Fibroblast of skin of right quadriceps (primary cell): ENCODE measurements at places on chromosomes 4 and X.

DNA sequence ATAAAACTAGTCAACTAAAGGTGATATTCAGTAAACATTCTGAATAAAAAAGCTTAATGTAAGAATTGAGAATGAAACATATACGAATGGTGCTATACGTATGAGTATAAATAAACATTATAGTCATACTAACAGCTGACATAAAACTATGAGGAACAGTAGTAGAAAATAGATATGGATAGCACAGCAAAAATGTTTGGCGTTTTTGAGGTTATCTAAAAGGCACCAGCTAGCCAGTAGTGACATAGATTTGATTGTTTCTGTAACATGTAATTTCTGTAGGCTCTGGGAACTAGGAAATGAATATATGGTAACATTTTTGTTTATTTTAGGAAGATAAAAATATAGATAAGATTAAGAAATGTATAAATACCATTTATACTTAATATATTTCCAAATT lies 69.3 kb downstream of the SNX25 start:
- DNase-seq: no peak

GRCh38 chrX:1582686-1583437 lies 8.5 kb upstream of the AKAP17A start:
- DNase-seq: no peak

- DNase-seq: no peak
Measured at GRCh38 chr4:129623233-129623875, 527.4 kb downstream of the C4orf33 start.

- peak; percentile 52 for DNase-seq
Measured at GRCh38 chr4:4689694-4690440, 148.0 kb upstream of the STX18 start.

- no peak for DNase-seq
Measured at GRCh38 chr4:7974425-7974824, 34.8 kb upstream of the AFAP1 start.

DNA sequence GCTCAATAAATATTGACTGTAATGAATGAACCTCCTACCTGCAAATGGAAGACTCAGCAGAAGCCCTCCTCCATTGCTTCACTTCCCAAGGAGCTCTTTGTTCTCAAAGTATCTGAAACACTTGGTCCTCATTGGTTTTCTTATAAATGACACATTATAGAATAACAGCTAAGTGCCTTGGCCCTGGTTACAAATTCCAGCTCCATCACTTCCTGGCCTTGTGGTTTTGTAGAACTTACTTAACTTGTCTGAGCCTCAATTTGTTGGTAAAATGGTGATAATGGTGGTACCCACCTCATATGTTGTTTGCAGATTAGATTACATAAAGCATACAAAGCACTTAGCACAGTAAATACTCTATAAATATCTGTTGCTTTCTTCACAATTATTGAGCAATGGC lies 25.2 kb upstream of the SMIM20 start:
- peak; percentile 32 for DNase-seq

DNA sequence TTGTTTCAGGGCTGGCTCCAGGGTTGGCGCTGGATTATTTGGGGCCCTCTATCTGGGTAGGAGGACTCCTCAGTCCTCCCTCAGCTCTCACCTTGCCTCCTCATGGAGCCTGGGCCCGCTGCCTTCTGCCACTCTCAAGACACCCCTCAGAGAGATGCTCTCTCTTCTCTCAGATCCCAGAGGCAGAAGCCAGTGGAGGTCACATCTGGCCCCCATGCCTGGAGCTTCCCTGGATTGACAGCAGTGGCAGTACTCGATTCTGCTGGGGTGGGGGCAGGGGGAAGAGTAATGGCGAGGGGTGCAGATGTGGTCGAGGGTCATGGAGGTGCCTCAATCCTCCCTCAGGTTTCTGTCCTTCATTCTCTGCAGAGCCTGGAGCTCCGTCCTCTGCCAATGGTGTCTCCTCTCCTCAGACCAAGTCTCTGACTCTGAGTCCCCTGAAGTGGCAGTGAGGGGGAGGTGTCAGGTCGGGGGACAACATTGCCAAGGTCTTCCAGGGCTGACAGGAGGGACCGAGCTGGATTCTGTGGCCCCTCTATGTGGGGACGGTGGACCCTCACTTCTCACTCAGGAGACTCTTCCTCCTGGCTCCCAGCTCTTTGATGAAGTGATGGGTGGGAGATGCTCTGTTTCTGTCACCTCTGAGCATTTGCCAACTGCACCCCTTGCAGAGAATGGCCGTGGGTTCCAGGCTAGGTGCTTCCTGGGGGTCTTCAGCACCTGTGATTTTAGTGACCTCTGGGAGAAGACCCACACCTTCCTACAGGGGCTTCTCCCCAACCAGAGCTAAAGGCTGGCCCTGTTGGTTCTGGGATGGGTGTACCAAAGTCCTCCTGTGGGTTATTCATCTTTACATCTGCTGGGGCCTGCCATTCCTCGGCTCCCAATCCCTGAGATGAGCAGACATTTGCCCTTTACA lies 10.9 kb upstream of the HSFX1 start:
- no peak for DNase-seq

DNA sequence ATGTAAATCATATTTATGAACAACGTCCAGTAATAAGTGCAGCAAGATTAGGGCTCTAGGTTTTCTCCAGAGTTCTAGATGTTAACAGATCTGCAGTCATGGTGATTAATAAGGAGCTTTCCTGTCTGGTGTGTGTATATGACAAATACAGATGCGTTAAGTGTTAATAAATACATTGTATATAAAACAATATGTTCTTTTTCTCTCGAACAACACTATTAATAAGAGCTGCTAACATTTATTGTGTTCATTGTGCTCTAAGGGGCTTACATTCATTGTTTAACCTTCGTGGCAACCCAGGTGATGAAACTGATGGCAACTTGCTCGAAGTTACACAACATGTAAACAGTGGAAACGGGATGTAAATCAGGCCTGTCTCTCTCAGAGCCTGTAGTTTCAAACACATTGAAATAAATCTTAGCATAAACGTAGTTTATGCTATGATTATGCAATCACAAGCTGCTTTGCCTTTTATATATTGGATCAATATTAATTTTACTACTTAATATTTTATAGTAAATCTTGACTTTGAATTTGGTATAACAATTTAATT lies 547 bp upstream of the CLGN start:
- DNase-seq: peak; percentile 23

DNA sequence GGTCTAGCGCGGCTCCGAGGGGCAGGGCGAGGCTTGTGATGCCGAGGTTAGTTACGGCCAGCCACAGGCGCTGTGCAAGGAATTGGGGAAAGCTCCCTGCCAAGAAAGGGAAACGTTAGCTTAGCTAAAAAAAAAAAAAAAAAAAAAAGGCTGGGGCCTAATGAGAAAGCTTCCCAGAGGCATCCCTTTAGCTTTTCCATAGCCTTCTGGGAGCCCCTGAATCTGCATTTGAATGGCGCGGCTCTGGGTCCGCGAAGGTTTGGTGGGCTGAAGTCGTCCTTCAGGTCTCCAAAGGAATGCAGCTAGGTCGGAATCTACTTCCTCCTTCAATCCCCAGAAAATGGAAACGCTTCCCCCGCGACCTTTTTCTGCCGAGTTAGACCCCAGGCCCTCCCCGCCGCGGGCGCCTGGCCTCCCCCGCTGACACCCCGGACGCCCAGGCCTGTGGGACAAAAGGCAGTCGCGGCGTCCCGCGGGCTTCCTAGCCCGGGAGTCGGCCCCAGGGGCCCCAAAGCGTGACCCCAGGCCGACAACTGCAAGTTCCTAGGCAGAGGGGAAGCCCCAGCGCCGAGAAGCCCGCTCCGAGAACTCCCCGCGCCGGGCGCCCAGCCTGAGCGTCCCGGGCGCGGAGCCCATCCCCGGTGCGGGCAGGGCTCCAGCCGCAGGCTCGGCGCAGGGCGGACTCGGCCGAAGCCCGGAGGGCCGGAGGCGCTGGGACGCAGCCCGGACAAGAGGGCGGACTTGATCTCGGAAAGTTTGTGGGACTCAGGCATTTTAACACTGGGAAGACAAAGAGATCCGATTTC lies 605 bp upstream of the FAT1 start:
- DNase-seq: peak; percentile 50

GRCh38 chr4:10085828-10086505 lies 30.6 kb downstream of the WDR1 start:
- DNase-seq: no peak

- no peak for DNase-seq
Measured at GRCh38 chr4:25580633-25581467, 74.8 kb upstream of the SLC34A2 start.

DNA sequence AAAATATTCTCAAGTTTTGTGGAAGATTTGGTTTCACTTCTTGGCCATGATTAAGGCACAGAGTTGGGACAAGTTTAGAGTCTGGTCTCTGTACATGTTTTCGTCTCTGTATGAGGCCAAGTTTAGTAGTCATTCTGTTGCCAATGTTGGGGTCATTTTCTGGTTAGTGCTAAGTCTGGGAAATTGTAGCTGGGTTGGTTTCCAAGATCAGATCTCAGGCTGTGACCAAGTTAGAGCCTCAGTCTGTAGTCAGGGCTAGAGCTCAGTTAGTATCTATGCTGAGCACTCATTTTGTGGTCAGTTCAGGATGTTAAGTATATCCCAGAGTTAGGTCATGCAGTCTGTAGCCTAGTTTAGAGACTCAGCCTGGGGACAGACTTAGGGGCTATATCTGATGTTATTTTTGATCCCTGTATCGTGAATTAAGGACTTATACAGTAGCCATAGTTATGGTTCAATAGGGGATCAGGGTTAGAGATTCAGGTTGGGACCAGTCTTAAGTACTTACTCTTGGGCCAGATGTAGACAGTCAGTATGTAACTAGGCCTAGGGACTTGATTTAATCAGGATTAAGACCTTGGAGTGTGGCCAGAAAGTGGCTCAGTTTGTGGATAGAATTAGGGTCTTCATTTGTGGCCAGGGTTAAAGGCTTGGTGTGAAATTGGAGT lies 6.6 kb upstream of the ENOX2 start:
- no peak for DNase-seq

DNA sequence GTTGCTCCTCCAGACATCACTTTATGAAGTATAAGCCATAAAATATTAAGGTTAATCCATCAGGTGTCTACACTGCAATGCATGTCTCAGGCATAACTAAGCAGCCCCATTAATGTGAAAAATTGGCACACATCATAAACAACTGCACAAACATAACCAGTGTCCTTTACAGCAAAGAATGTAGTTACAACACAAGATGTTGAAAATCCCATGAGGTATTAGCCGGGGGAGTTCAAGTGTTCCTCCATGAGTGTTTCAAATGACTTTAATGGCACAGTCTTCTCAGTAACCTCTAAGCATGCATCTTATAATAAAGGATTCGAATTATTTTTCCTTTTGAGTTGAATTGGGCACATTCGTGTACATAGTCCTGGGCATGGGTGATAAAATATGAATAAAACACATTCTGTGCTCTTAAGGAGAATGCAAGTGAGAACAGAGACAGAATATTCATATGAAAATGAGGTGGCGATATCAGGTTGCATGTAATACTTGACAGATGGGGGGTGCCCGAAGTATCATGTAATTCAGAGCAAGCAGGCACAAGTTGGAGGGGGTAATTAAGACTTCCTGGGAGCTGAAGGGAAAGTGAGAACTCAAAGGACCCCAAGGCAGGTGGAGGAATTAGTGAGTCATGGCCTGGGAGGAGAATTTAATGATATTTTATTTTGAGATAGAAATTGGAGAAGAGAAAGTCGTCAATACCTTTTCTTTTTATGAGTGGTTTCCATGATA lies 18.2 kb upstream of the VCX2 start:
- no peak for DNase-seq

DNA sequence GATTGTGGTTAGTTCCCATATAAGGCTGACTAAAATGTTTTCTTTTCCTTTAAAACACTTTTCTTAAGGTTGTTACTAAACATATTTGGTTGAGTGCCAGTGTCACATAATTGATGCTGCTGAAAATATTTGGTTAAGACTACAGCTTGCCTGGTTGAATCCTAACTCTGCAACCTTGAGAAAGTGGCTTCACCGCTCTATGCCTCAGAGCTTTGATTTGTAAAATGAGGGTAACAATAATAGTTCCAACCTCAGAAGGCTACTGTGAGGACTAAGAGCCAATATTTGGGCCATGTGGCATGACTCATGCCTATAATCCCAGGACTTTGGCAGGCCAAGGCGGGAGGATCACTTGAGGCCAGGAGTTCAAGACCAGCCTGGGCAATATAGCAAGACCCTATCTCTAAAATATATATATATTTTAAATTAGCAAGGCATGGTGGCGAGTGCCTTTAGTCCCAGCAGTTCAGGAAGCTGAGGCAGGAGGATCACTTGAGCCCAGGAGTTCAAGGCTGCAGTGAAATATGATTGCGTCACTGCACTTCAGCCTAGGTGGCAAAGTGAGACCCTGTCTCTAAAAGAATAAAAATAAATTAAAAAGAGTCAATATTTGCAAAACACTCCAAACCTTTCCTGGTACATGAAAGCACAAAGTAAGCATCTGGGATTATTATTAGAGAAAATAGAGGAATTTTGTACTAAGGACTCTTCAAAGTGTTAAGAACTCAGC lies 7.1 kb upstream of the NEIL3 start:
- peak; percentile 57 for DNase-seq

- peak; percentile 32 for DNase-seq
Measured at GRCh38 chr4:38782452-38783108, at the start of gene TLR10. TSS of gene TLR10 (minus strand) at chr4:38782990. CDS start at chr4:38775590, 7,400 bp downstream.

DNA sequence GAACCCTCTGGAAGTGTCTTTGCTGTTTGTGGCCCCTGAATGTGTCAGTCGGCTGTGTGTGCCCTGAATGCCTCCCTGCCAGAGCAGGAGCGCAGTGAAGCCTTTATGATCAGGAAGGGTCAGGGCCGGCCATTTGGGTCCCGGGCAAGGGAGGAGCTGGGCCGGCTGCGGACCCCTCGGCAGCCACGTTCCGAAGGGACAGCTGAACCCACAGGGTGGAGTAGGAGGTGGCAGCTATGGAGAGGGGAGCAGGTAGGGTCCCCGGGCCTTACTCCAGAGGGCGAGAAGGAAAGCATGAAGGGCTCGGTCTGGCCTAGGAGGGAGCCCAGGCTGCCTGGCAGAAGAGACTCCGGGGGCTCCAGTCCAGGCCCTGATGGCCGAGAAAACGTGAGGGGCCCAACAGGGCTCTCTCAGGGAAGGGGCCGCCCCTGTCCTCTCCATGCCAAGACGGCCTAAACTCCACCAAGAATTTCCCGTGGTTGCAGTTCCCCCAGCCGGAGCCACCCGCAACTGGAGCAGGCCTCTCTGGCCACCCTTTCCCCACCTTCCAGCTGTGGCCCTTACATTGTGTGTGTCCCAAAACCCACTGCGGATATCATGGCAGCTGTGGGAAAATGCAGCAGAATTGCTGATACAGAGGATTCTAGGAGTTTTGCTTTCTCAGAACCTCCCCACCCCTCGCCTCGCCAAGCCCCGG lies 182.2 kb upstream of the STK26 start:
- DNase-seq: no peak

- DNase-seq: no peak
Measured at GRCh38 chrX:105134273-105134672, 86.2 kb downstream of the TEX13A start.

DNA sequence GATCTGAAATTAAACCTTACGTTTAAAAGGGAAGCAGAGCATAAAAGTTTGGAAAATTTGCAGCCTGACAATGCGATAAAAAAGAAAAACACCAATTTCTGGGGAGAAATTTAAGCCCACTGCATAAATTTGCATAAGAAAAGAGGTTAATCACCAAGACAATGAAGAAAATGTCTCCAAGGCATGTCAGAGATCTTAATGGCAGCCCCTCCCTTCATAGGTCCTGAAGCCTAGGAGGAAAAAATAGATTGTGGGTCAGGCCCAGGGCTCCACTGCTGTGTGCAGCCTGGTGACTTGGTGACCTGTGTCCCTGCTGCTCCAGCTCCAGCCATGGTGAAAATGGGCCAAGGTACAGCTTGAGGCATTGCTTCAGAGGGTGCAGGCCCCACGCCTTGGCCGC lies 264.0 kb upstream of the CT83 start:
- no peak for DNase-seq

- peak; percentile 86 for DNase-seq
Measured at GRCh38 chr4:147831551-147832171, 99.8 kb downstream of the ARHGAP10 start.
